ENCODE measurements at places on chromosomes 7 and 10.

GRCh38 chr7:70640266-70640833, 491.6 kb upstream of the GALNT17 start:
- DNase-seq, result no peak

- DNase-seq, result peak; percentile 41
Observed at GRCh38 chr7:50826371-50827172, 43.9 kb upstream of the GRB10 start.

- no peak for DNase-seq
Observed at GRCh38 chr10:15393139-15393825, 22.2 kb upstream of the FAM171A1 start.

GRCh38 chr10:93596539-93596938, 4.5 kb downstream of the RBP4 start:
- DNase-seq, result no peak

GRCh38 chr7:100827330-100828226, at the start of gene EPHB4:
EPHB4 (minus strand) TSS chr7:100827523; CDS start chr7:100827030, 493 bp downstream.
- no peak for DNase-seq

DNA sequence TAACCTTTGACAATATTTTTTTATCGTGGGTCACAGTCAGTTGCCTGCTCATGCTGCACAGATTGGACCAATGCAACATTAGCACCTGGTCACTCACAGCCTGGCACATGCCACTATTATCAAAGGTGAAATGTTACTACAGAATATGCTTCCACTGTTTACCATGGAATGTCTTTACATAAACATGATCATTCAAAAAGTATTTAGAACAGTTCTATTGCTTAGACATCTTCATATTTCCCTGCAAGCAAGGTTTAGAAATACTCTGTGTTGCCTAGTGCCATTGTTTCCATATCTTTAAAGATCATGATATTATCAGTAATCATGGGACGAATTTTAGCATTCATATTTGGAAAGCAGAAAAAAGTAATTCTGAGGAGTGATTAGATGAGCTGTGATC, 179.9 kb upstream of the CHRM2 start:
- DNase-seq, result no peak

DNA sequence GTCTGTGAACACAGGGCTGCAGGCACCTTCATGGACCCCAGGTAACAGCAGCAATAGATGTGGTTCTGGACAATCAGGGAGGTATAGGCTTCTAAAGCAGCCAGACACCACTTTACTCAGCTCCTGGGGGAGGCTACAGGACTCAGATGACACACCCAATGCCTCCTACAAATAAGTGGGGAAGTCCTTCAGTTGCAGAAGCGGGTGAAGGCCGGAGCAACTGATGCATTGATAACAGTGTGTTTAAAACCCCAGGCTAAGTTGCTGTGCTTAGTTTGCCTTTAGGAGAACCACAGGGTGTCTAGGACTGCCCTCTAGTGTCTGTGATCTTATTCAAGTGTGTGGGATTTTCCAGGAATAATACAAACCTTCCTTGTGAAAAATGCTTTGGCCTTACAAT, 5.9 kb upstream of the ITGA8 start:
- no peak for DNase-seq

- no peak for DNase-seq
Observed at GRCh38 chr7:14197280-14197679, 207.8 kb upstream of the ETV1 start.

DNA sequence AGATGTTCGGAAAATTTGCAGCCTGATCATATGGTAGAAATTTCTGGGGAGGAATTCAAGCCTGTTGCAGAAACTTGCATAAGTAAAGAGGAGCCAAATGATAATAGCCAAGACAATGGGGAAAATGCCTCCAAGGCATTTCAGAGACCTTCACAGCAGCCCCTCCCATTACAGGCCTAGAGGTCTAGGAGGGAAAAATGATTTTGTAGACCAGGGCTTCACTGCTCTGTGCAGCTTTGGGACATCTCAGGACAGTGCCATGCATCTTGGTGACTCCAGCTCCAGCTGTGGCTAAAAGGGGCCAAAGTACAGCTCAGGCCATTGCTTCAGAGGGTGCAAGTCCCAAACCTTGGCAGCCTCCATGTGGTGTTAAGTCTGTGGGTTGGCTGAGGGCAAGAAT, 50.6 kb upstream of the CYP2C18 start:
- DNase-seq, result no peak

- no peak for DNase-seq
Observed at GRCh38 chr10:85642421-85643170, 724.0 kb downstream of the GRID1 start.

DNA sequence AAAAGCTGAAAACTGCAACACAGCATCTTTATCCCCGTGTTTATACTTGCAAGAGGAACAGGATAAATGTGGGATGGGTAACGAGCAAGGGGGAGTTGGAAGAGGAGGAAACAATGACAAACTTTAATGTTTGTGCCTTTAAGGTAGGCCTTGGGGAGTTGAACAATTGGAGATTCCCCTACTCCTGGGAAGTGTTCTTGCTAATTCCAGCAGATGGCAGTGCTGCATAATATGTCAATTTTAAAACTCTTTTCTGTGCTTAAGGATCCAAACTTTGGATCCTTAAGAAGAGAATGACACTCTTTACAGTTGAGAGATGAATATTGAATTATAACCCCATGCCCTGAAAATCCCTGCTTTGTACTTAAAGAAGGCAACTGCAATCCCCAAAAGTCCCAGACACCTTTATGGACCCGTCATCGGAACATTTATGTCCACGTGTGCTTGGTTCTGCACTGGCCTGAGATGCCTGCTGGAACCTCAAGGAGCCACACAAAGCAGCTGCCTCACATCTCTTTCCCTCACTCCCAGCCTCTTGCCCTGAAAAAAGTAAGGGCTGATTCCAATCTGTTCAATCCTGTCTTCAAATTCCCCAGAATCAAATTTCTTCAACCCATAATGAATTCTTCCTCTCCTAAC, 12.0 kb downstream of the IFIT5 start:
- DNase-seq, result no peak

DNA sequence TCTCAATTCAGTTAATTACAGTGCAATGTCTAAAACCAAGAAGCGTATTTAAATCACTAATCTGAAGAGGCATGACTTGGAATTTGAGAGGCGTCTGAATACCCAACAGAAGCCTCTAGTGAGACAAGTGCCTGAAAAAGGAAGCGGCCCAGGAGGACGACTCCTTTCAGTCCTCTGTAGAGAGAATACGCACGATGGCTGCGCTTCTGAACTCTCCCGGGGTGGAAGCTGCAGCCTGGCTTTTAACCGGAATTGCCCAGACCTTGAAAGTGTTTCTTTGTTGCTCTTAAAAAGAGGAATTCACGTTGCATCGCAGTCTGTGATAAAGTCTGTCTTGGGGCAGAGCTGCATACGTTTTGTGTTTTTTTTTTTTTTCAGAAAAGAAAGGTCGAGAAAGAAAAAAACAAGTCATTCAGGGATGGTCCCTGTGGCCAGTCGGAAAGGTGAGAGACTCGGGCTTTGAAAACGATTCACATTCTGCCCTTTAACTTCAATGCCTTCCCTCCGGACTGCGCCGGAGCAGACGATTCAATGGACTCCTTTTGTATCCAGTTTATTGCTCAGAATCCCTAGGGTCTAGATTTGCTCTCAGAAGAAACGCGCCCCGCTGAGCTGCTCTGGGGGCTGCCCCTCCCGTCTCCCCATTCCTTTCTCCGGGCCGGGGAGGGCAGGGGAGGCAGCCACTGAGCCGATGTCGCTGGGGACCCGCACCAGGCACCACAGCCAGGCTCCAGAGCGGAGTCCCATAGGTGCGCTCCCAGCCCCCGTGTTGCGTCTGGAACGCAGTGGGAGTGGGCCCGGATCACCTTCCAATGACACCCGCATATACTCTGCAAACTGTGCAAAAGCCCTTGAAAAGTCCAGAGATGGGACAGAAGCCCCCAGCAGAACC, 994 bp upstream of the PTF1A start:
- DNase-seq, result no peak

- DNase-seq, result no peak
Observed at GRCh38 chr10:58998924-58999713, 177.3 kb upstream of the PHYHIPL start.

DNA sequence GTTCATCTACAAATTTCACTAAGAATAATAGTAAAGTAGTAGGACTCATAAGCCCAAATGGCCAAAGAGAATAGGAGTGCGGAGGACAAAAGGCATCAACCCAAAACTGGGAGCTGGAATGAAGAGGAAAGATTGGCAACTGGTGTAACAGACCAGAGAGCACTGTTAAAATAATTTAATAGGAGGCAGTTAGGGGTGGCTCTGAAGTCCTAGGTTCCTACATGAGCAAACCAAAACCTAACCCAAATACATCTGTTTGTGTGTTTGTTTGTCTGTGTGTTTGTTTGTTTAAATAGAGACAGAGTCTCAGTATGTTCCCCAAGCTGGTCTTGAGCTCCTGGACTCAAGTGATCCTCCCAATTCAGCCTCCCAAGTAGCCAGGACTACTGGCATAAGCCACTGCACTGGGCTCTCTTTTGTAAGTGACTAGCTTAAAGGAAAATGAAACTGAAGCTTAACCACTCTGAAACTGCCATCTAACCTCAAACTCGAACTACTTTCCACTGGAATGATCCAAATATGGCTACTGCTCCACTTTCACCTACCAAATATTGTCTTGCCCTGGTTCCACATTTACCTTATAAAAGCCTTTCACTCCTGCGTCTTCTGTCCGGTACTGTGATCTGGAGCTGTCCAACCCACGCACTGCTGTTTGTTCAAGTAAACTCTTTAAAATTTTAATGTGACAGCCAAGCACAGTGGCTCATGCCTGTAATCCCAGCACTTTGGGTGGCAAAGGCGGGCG, 94.9 kb downstream of the AKR1D1 start:
- DNase-seq, result no peak

DNA sequence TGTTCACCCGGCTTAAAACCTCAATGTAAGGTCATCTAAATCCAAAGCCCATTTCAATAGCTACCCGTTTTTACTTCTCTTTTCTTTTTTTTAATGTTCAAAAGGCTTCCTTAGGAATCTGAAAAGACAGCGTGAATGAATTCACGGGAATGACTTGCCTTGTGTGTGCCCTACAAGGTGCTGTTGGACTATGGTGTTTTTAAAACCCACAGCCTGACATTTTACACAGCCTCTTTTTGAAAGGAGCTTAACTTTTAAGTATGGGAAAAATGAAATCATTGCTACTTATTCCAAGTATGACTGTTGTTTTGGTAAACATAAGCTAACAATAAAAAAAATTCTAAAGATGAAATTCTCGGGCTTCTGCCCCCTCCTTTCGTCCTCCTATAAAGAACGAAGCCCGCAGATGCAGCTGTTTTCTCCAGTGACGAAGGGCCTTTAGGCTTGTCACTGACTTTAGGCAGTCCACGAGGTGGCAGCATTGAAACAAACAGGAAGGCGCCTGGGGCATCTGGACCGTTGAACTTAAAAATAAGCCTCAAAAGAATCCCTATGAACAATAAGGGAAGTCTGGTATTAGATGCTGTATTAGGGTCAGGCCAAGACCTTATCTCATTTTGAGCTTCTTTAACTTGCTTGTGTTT, 141.3 kb downstream of the NRP1 start:
- peak; percentile 54 for DNase-seq

DNA sequence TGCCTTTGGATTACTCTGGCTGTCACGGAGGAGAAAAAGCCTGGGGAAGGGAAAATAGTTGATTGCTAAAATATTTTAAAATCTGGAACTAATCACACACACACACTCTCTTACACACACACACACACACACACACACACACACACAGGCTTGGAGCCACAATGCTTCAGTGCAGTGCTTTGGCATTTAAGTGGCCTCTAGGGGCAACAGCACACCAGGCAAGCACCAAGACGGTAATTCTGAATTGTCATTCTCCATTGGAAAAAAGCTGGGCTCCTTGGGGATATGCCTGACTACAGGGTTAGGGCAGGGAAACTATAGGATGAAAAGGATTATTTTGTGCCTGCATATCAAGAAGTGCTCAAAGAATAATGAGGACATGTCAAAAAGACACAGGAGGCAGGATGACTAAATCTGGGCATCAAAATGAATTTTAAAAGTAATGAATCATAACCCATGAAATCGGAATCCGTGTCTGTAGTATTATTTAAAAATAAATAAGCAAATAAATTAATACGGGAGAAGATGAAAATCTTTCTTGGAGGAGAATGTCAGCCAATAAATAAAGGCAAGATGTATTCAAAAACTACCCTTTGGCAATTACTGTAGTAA, 30.4 kb upstream of the DDC start:
- DNase-seq, result no peak

DNA sequence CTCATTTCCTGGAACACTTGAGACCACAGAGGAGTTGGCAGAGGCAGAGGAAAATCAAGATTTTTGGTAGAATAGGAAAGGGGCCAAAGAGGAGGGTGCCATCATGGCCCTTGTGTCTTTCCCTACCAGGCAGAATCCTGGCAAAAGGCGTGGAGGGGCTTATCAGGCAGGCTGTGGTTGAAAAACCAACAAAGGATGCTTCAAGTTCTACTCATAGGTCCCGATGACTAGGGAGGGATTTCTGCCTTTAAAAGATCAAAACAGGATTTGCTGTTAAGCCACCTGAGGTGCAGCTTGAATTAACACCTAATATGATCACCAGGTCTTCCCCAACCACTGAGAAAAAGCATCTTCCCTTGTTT, 45.7 kb downstream of the BPGM start:
- DNase-seq, result no peak

GRCh38 chr10:23362879-23363792, 18.5 kb upstream of the C10orf67 start:
- no peak for DNase-seq

GRCh38 chr7:14888962-14889361, 13.6 kb downstream of the DGKB start:
- DNase-seq, result no peak

GRCh38 chr7:128172963-128173362, 68.1 kb upstream of the LEP start:
- no peak for DNase-seq

- DNase-seq, result no peak
Observed at GRCh38 chr10:133117688-133118071, 30.0 kb downstream of the ADGRA1 start.

- DNase-seq, result no peak
Observed at GRCh38 chr7:147436718-147437117, 1153.8 kb upstream of the C7orf33 start.

DNA sequence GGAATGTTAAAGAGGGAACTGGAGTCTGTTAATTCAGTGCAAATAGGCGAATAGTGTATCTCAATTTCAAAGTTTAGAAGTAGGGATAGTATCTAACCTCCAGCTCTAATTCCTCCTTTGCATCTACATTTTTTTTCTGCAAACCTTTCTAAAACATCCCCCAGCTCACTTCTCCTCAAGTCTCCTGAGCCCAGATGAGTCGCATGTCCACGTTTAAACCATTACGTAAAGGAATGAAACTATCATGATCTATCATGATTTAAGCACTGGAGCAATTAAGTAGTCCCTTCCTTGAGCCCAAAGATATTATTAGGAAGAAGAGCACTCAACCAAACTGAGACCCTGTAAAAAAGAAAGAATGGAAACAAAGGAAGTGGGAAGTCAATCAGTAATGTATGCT, 29.9 kb downstream of the GPR22 start:
- DNase-seq, result no peak

GRCh38 chr10:68403701-68404100, 3.4 kb downstream of the RUFY2 start:
- DNase-seq, result no peak
